Activated CD4-positive, alpha-beta T cell treated with anti-CD3 and anti-CD28 coated beads, Interleukin-2, amount 50 U/mL, for 24 hours (primary cell): ENCODE measurements at places on chromosomes 16 and 17.
A peak's percentile ranks its signal among the peaks of the same experiment; 100 is the strongest.

GRCh38 chr16:67200491-67200890, 1.6 kb downstream of the ELMO3 start:
- no peak for DNase-seq

DNA sequence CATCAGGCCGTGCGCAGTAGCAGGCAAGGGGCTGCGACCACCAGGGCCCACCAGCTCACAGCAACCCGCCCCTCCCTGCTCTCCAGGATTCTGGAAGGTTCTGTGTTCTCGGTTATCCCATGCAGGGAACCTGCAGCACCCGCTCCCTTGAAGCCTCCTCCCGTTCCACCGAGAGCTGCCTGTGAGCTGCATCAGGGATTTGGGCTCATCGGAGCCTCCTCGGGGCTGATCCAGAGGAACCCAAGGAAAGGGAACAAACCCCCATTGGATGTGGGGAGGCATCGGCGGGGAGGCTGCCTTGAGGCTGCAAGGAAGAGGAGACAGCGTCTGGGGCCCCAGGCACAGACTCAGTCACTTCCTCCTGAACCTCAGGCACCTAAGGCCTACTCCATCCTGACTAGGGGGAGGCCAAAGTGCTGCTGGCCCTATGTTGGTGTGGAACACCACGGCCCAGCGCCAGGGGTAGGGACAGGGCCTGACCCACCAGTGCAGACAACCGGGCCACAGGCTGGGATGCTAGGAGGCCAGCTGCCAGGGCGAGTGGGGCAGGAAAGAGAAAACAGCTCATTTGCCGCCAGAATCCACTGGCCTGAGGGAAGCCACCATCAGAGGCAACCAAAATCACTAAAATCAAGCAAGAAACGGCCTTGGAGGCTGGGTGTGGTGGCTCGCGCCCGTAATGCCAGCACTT, 14.4 kb upstream of the LGALS3BP start:
- no peak for DNase-seq

DNA sequence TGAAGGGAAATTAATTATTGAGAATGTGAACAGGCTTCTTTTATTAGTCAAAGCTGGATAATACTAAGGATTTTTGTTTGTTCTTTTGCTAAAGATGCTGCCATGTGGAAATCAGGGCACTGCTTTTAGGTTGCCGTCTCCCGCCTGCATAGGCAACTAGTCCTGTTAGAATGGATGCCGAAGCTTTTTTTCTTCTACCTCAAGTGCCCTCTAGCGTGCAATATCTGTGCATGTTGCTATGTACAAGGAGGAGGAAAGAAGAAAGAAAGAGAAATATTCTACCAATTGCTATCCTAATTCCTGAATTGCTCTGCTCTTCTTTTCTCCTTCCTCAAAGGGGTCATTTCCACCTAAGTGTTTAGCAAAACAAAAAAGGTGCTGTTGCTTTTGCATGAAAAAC, 5.2 kb upstream of the CDH8 start:
- no peak for DNase-seq

- no peak for DNase-seq
These were observed 157.2 kb downstream of the MYO1D start for GRCh38 chr17:32719689-32720088.

GRCh38 chr16:30354423-30355143, 525 bp downstream of the CD2BP2 start:
- DNase-seq, result no peak

GRCh38 chr16:30137897-30138296, 14.9 kb upstream of the MAPK3 start:
- DNase-seq, result no peak

GRCh38 chr17:68035131-68035522, 408 bp upstream of the KPNA2 start:
- DNase-seq, result peak; percentile 71

- no peak for DNase-seq
These were observed 19.4 kb downstream of the ERN1 start for GRCh38 chr17:64110379-64111152.

GRCh38 chr16:54677308-54677950, 253.2 kb upstream of the IRX5 start:
- DNase-seq, result no peak

GRCh38 chr16:58196898-58197313, 1.0 kb downstream of the CSNK2A2 start:
- no peak for DNase-seq

DNA sequence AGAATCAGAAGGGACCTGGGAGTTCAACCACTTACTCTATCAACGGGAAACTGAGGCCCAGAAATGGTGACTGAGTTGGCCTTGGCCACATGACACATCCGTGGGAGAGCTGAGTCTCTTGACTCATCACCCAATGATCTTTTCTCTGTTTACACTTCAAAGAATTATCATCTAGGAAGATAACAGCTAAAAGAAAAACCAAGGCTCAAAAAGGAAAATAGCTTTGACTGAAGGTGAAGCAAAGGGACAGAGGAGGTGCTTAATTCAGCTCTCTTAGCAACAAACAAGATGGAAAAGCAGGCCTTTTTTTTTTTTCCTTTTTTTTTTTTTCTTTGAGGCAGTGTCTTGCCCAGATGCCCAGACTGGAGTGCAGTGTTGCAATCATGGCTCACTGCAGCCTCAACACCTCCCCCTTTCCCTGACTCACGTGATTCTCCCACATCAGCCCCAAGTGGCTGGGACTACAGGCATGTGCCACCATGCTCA, 16.7 kb downstream of the ERCC4 start:
- no peak for DNase-seq

- DNase-seq, result no peak
These were observed 2.7 kb upstream of the TANC2 start for GRCh38 chr17:62963296-62963695.

DNA sequence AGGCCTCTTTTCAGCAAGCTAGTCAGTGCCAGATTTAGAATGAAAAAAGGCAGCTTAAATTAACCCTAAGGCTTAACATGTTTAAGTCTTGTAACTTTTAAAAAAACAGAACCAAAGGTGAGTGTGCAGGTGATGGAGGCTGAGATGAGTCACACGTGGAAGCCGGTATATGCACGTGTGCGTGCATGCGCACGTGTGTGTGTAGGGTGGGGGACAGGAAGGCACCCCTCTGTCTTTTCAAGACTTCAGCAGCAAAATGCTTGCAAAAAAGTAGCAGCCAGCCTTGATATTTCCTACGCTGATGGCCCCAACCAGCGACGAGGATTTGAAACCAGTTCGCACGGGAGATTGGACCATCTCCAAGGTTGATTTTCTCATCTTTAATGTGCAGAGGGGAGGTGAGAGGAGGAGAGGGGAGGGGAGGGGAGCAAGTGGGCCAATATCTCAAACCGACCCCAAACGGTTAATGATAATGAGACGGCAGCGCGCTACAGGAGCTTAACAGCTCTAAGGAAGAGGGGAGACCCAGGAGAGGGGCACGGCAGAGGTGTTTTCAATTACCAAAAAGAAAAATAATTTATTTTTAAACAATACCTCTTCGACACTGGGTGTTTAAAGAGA, 154.7 kb downstream of the ZNF423 start:
- DNase-seq, result no peak

GRCh38 chr17:6059406-6059805, 10.8 kb upstream of the WSCD1 start:
- no peak for DNase-seq

DNA sequence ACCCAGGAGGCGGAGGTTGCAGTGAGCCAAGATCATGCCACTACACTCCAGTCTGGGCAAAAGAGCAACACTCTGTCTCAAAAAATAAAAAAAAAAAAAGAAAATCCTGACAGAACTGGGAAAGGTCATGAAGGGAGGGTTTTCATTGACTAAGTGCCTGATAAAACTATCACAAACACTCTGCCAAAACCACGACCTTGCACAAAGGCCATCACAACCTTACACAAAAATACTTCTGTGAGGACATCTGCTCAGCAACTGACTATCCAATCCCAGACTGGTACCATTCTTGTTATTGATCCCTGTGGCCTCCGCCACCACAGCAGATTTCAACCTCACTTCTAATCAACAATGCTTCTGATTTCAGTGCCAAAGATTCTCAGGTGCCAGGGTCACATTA, 40.1 kb downstream of the MPHOSPH6 start:
- no peak for DNase-seq

GRCh38 chr17:17666111-17666714, 15.0 kb upstream of the RAI1 start:
- DNase-seq, result no peak

DNA sequence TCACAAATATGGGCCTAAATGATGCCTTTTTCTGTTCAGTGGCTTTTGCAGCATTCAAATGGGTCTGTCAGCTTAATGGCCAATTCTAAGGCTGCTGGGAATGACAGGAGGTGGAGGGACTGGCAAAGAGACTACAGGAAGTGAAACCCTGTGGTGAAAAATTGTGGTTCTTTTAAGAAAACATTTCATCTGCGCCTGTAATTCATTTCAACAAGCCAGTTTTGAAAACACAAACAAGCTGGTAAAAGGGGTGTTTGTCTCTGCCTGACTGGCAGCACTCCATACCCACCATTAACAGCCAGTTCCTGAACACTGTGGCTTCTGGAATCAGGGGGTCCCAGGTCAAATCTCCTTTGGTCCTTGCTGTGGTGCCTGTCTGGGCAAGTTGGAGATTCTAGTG, 3.6 kb upstream of the KDM8 start:
- no peak for DNase-seq

- DNase-seq, result no peak
These were observed 15.6 kb upstream of the ABCC1 start for GRCh38 chr16:15933781-15934180.

GRCh38 chr16:11621920-11622651, 35.4 kb upstream of the LITAF start:
- DNase-seq, result no peak

- no peak for DNase-seq
These were observed 339.7 kb downstream of the CA10 start for GRCh38 chr17:51818777-51819176.

GRCh38 chr17:49760296-49760695, 3.6 kb downstream of the FAM117A start:
- DNase-seq, result no peak

- no peak for DNase-seq
These were observed at the start of gene PROCA1 for GRCh38 chr17:28711723-28712031. Gene PROCA1, minus strand, starts transcription at chr17:28711888. Its CDS starts 228 bp downstream, at chr17:28711660.
